ENCODE measurements at places on chromosomes 16 and 17.

GRCh38 chr17:34360601-34361270 is 2.3 kb downstream of the CCL1 start:
- no peak for DNase-seq

- DNase-seq: no peak
Observed at GRCh38 chr16:48113471-48113870, 42.3 kb downstream of the ABCC12 start.

- DNase-seq: no peak
Observed at GRCh38 chr17:65074778-65075250, 18.3 kb upstream of the GNA13 start.

GRCh38 chr17:22443061-22443460 is 750.7 kb downstream of the KCNJ18 start:
- DNase-seq: no peak
